Pulmonary artery endothelial cell (primary cell): ENCODE measurements at places on chromosomes 2 and 18.
A peak's percentile ranks its signal among the peaks of the same experiment; 100 is the strongest.

DNA sequence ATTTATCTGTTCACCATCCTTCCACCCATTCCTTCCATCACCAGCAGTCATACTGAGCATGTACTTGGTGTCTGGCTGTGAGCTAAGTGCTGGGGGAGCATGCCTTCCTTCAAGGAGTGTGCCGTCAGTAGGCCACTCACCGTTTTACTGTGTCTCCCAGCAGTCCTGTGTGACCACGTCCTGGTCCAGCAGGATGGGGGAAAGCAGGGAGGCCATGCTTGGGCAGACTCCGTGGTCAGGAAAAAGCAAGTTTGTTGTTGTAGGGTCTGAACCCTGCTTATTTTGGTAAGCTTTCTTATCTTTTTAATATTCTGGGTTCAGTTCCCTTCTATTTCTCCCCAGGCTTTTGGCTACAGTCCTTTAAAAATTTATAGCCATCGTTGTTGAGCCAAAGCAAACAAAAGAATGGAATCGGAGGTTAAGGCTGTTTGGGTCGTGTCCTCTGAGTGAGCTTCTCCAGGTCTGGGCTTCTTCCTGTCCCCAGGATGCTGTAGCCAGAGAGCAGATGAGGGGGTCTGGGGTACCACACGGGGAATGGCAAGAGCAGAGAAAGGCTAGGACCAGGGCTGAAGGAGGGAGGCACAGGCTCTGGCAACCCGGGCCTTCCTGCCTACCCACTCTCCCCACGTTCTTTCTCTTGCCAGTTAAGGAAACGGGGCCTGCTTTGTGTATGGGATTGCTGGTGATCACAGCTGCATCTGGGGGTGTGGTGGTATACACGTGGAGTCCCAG is 13.5 kb downstream of the SLC30A3 start:
- no peak for DNase-seq

DNA sequence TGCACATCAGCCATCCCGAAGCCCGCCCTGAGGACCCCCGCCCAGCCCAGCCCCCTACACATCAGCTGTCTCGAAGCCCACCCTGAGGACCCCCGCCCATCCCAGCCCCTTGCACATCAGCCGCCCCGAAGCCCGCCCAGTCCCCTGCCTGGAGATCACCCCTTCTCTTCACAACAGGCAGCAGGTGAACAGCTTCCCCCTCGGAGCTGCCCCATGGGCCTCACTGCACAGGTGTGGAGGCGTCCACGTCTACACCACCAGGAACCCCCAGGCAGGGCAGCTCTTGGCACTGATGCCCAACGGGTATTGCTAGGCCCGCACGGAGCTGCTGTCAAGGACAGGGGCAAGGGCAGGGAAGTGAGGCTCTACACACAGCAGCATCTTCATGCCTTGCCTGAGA is 137.6 kb downstream of the HDAC4 start:
- no peak for DNase-seq

GRCh38 chr2:156436497-156437085 is 412 bp downstream of the GPD2 start:
- DNase-seq: no peak

DNA sequence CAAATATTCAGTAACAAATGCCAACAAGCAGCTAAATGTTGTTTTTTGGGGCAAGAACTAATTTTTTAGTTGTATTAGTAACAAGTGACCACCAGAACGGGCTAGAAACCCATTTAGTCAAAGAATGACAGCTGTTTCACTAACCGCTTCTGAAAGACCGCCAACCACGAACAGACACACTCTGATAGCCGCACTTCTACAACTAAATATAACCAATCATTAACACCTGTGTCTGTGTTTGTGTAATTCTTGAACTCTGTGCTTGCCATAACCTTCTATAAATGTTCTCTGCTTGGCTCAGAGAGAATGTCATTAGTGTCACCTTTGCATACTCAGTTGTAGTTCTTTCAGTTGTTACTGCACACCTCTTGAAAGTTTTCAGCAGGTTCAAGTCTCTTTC is 526.3 kb upstream of the LRRTM1 start:
- no peak for DNase-seq

GRCh38 chr2:231113489-231113888 is 11.4 kb downstream of the HTR2B start:
- DNase-seq: no peak

- peak; percentile 71 for DNase-seq
These were observed 63.3 kb upstream of the ALPP start for GRCh38 chr2:232315049-232315922.

DNA sequence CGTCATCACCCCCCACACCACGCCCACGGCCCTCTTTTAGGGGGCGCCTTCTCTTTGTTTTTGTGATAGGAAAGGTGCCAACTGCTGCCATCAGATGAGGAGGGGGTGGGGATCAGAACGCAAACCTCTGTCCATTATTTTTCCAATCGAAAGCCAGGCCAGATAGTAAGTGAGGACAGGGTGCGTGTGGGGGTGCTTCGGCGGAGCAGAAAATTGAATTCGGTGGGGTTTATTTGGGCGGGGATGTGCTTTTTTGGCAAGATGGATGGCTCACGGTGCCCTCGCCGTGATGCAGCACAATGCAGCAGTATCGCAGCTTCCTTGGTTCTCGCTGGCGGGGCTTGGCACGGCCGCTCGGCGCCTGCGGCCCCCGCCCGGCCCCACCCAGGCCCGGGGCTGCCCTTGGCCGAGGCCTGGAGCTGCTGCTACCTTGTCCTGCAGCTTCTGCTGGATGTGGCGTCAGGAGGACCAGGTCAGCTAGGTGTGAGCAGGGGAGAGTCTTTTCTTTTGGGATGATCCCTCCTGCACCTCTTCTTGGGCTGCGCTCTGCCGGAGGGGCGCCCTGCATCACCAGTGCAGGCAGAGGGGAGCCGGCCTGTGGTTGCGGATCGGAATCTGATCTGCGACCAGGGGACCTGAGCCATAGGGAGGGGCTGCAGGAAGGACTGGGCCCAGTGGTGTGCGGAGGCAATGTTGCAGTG is 1.3 kb downstream of the SPTBN1 start:
- DNase-seq: no peak

DNA sequence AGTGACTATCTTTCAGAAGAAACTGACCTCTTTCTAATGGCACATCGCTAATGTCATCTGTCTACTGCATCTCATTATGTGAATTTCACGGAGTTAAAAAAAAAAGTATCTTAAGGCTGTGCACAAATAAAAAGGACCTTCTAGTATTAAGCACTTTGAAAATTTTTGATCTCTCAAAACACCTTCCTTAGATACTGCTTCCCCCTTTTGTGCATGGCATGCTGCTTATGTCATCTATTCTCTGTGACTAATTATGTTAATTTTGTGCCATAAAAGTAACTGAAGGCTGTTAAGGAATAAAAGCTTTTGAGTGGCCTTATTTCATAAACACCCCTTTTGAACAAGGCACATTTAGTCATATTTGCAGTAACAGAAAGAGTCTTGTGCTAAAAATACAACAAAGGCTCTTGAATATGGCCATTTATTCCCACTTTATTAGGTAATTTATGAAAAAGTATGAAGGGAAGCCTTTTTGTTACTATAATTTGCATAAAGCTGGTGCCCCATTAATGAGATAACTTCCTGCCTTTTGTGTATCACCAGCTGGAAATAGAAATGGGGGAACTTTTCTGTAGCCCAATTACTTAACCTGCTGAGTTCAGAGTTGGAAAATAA is 1412.0 kb upstream of the ZEB2 start:
- DNase-seq: no peak

GRCh38 chr2:26605195-26605998 is 35.8 kb downstream of the CIB4 start:
- peak; percentile 8 for DNase-seq

DNA sequence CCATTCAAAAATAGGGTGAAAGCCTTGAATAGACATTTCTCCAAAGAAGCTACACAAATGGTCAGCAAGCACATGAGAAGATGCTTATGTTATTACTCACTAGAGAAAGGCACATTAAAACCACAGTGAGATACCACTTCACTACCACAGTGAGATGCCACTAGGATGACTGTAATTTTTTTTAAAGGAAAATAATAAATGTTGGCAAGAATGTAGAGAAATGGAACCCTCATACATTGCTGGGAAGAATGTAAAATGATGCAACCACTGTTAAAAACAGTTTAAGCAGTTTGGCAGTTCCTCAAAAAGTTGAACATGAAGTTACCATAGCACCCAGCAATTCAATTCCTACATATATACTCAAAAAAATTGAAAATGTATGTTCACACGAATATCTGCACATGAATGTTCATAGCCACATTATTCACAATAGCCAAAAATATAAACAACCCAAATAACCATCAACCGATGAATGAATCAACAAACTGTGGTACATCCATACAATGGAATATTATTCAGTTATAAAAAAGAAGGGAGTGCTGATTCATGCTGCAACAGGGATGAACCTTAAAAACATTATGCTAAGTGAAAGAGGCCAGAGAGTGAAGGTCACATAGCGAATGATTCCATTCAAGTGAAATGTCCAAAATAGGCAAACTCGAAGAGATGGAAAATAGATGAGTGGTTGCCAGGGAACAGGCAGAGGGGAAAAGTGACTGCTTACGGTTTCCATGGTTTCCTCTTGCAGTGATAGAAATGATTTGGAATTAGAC is 156.2 kb upstream of the NDUFV2 start:
- DNase-seq: no peak

DNA sequence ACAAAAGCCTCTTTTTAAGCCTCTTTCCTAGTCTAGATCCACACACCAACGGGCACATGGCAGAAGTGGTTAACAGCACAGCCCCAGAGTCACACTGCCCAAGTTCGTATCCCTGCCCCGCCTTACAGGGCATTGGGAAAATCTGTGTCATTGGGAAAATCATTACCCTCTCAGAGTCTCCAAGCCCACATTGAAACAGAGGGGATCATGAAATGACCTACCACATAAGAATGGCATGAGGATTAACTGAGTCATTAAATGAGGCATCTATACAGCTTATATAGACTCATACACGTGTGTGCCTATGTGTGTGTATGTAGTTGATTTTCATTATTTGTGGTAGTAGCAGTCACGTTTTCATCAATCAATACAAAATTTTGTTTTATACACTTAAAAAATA is 469.0 kb upstream of the POU3F3 start:
- DNase-seq: no peak

DNA sequence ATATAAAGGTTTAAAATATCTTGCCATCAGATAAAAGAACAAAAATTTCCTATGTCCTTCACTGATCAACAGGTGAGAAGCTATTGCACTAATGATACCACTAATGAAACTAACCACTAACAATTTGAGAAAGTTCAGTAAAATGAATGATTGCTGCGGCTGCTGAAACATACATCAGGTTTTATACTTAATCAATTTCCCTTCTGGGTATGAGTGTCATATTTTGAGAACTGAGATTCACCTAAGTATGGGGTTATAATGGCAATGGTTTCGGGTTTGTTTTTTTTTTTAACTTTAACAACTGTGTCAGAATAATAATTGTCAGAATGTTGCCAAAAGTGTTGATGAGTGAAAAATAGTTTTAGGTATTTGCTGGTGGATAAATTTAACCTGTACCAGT is 151.3 kb upstream of the SLC39A10 start:
- no peak for DNase-seq

DNA sequence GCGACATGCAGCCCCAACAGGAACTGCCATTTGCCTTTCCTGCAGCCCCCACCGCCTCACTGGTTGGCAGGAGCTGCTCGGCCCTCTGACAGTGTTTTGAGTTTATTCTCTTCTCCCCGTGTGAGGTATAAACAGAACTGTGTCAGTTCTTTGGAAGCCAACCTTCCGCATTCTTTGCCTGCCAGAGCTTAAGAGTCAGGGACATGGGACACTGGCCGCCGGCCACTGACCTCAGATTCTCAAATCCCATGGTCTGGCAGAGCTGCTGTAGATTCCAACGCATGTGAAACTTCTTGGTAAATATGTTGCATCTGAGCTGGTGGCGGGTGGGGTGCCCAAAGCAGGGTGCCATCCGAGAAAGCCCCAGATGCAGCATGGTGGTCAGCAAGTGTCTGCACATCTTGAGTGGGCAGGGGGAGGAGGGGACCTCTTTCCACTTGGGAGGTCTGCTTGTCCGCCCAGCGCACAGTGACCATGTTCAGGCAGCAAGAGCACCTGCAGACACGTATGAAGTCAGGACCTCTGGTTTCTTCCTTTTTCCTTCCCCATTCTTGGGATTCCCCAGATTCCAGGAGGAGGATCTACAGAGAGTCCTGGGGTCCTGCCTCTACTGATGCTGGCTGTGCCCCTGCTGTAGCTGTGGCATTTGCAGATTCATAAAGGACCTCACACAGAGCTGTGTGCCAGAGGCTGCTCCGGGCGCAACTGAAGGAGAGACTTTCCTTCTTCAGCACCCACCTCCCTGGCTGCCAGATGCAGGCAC is 23.8 kb downstream of the ASB18 start:
- no peak for DNase-seq

GRCh38 chr2:85419009-85419675 is 628 bp downstream of the SH2D6 start:
- no peak for DNase-seq

- no peak for DNase-seq
These were observed 250.4 kb upstream of the NCKAP5 start for GRCh38 chr2:133818661-133819060.

DNA sequence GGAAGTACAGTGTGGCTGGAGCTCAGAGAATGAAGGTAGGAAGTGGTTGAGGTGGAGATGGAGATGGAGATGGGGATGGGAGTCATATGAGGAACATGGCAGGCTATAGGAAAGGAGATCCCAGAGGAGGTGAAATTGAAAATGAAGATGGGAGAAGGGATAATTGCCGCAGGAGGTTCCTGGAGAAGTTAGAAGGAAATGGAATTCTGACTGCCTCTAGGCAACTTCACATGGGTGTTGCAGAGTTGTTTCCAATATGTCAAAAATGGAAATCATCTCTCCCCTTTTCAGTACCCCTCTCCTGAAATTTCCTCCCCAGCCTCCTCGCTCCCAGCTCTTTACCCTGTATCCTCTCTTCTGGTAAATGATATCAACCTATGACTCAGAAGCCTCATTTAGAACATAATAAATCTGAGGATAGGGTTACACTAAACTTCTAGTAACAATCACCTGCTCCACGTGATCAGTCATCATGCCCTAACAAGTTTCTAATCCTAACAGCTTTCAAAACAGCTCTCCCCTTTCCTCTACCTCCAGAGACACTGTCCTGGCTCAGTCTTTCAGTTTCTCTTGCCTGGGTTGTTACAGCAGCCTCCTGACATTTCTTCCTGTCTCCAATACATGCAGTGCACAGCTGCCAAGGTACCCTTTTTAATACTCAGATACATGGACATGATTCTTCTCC is 201.9 kb upstream of the RBMS1 start:
- DNase-seq: no peak

GRCh38 chr2:1766851-1767811 is 22.8 kb upstream of the PXDN start:
- no peak for DNase-seq

GRCh38 chr18:36931106-36931505 is 102.2 kb downstream of the KIAA1328 start:
- DNase-seq: no peak
